ENCODE measurements at places on chromosomes 7 and 10.

- DNase-seq, result no peak
Observed at GRCh38 chr7:33789871-33790630, 115.3 kb upstream of the BMPER start.

DNA sequence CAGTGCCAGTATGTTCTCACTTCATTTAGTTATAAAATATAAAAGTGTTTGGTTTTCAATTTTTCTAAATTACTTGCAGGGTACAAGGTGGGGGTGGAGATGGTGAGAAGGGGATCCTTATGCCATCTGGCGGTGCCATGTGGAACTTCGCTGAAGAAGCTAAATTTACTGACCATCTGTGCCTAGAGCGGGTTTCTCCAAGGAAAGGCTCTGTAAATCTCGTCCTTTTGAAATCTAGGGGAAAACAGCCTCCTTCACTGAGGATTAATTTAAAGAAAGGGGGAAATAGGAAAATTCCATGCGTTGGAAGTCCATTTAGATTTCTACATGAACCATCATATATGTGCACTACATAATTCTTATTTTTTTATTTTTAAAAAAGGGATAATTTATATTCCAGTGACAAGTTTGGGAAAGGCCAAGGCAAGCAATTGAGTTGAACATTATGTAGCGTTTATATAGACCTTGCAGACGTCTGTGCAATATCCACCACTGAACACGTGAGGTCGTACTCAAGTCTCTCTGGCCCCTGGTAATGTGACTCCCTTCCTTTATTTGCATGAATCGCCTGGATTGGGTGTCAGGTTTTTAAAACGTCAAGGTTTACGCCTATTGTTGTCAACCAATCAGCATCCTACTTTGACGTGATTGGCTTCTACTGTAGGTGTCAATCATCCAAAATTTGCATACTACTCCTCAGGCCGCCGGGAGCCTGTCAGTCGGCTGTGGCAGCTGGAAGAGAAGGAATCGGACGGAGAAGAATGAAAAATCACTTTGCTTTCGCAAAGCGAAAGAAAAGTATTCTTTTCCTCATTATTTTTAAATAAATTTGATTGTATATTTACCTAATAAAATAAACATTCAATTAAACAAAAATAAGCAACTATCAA lies 297.1 kb upstream of the NFE2L3 start:
- DNase-seq, result peak; percentile 16

GRCh38 chr10:3950676-3951275 lies 165.8 kb upstream of the KLF6 start:
- DNase-seq, result peak; percentile 72

DNA sequence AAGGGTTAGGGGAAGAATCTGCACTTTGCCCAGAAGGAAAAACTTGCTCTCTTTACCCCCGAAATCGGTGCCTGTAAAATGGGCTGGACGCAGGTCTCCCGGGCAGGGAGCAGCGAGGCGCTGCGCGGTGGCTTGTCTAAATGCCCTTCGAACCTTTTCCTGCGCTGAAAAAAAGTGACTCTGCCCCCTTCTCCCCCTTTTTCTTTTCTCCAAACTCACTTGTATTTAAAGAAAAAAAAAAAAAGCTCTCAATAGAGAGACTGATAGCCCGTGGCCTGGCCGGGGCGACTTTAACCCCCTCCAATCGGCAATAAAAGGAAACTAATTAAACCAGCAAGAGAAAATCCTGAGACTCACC lies 286 bp downstream of the SP8 start:
- DNase-seq, result no peak

GRCh38 chr7:157576415-157576814 lies 239.6 kb downstream of the DNAJB6 start:
- peak; percentile 51 for DNase-seq

- DNase-seq, result no peak
Observed at GRCh38 chr10:124069341-124070264, 23.8 kb downstream of the CHST15 start.

GRCh38 chr10:27481486-27481885 lies 22.6 kb upstream of the RAB18 start:
- DNase-seq, result no peak

DNA sequence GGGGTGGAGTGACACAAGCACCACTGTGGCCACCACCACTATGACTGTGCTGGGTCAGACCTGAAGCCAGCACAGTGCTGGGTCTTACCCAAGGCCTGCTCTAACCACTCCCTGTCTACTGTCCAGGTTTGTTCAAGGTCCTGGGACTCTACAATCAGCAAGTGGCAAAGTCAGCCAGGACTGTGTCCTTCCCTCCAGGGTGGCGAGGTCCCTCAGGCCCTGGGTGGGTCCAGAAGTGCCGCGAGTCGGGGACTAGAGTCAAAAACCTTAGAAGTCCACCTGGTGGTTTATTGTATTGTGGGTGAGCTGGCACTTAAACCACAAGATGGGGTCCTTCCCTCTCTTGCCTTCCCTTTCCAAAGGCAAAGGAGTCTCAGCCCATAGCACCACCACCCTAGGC lies 30.8 kb upstream of the AGR3 start:
- DNase-seq, result no peak

GRCh38 chr7:3722396-3722922 lies 421.4 kb downstream of the SDK1 start:
- no peak for DNase-seq

GRCh38 chr10:49114718-49115014 lies 656 bp downstream of the VSTM4 start:
- DNase-seq, result no peak

GRCh38 chr7:137040745-137041144 lies 172.3 kb downstream of the CHRM2 start:
- no peak for DNase-seq

- no peak for DNase-seq
Observed at GRCh38 chr7:762885-763284, 35.8 kb upstream of the PRKAR1B start.

GRCh38 chr10:98642281-98642680 lies 195.5 kb upstream of the HPS1 start:
- DNase-seq, result no peak

DNA sequence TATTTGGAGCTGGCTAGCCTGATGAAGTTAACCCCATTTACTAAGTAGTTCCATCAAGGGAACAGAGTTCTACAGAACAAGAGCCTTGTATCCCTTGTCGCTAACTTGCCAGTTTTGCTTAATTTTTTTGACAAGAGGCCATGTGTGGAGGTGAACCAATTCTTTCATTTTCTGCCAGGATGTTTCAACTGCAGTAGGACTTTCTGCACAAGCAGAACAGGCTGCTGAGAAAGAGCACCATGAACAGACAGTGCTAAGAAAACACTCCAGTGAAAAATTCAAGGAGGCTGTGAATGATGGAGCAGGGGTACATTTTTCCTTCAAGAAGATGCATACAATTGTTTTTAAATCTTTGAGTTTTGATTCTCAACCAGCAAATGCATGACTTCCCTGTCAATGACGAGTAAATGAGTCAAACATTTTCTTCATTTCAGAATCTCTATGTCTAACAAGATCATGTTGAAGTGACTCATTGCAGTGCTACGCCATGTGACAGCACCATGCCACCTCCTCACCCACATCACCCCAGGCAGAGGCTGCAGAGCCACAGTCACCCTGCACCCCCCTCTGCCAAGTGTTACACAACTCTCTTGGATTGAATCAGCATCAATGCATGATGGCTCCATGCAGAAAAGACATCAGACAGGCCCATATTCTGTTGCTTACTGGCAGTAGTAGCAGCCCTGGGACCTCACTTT lies 193.1 kb downstream of the COBL start:
- peak; percentile 20 for DNase-seq

GRCh38 chr10:11653758-11654471 lies 42.5 kb upstream of the USP6NL start:
- no peak for DNase-seq

- DNase-seq, result no peak
Observed at GRCh38 chr10:18340496-18341051, 200.3 kb downstream of the CACNB2 start.

- no peak for DNase-seq
Observed at GRCh38 chr7:129827467-129827990, 125.2 kb downstream of the UBE2H start.

- DNase-seq, result no peak
Observed at GRCh38 chr10:103621783-103622125, 128.2 kb downstream of the NEURL1 start.

GRCh38 chr10:125169279-125169678 lies 8.9 kb upstream of the CTBP2 start:
- DNase-seq, result no peak

GRCh38 chr7:13894954-13895353 lies 94.5 kb downstream of the ETV1 start:
- no peak for DNase-seq

GRCh38 chr7:130553398-130554029 lies 61.6 kb downstream of the MEST start:
- no peak for DNase-seq

DNA sequence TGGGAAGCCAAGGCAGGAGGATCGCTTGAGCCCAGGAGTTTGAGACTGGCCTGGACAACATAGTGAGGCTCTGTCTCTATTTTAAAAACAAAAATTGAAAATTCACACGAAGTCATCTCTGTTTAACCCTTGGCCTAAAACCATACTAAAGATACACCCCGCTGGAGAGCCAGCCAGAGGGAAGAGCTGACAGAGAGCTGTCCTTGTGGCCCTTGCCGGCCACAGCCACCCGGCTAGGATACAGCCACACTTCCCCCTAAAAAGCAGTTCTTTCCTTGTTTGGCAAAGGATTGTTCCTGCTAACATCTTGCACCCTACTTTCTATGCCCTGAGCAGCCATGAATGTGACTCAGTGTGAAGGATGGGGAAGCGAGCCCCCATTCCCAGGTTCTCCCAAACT lies 49.6 kb downstream of the SH3PXD2A start:
- DNase-seq, result no peak

DNA sequence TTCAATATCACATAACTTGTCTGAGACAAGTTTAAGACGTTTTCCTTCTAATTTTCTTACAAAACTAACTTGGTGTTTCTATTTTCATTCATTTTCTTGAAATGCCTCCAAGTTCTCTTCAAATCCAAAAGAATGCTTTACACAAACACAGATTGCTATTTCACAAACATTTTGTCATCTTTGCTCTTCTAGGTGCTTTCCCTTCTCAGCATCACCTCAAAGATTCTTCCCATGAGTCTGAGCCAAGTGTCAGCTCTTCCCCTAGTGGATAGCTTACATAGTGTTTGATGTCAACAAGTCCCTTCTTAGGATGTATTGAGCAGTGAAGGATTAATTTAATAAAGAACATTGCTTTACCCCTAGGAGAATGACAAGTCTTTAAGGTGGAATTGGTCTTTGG lies 38.1 kb upstream of the SEMA3A start:
- no peak for DNase-seq

DNA sequence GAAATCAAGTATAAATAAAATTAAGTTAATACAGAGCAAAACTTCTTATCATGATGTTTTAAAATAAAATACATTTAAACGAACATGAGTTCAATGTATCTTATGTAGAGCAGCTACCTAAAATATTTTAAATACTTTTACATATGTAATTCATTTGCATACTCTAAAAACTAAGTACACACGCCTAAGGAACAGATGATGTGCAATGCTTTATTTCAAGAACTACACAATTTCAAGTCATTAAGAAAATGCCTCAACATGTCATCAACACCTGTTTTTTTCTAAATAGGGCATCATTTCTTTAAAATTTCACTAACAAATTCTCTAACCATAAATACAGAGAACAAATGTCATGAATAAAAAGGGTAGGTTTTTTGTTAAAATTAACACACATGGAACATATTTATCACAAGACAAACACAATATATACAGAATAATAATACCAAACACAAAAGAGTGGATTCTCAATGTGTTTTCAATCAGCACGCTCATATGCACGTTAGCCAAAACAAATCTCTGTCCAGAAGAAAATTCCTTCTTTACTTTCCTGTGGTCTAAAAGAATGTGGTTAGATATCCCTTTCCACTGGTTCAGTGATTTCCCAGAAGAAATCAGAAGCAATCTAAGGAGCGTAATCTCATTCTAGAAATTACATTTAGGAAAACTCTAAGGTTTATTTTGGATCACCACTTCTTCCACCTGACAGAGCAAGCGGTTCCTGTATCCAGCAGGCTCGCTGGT lies 73.0 kb upstream of the PFKP start:
- no peak for DNase-seq

- no peak for DNase-seq
Observed at GRCh38 chr7:132355048-132355447, 221.2 kb downstream of the PLXNA4 start.

DNA sequence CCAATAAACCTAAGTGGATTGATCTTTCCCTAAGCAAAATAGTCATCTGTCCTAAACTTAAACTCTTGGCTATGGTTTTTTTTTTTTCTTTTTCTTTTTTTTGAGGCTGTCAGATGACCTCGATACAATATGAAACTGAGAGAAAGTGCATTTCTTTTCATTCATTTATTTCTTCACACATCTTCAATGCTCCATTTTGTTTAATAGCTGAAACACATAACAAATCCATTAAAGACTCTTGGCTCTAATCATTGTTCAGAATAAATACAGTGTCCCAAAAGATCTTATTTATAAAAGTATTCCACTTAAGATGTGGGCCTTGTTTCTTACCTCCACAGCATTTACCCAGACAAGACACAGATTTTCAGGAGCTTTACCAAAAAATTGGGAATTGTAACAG lies 195.5 kb downstream of the TRIL start:
- DNase-seq, result no peak

- no peak for DNase-seq
Observed at GRCh38 chr10:85609509-85609908, 757.1 kb downstream of the GRID1 start.

DNA sequence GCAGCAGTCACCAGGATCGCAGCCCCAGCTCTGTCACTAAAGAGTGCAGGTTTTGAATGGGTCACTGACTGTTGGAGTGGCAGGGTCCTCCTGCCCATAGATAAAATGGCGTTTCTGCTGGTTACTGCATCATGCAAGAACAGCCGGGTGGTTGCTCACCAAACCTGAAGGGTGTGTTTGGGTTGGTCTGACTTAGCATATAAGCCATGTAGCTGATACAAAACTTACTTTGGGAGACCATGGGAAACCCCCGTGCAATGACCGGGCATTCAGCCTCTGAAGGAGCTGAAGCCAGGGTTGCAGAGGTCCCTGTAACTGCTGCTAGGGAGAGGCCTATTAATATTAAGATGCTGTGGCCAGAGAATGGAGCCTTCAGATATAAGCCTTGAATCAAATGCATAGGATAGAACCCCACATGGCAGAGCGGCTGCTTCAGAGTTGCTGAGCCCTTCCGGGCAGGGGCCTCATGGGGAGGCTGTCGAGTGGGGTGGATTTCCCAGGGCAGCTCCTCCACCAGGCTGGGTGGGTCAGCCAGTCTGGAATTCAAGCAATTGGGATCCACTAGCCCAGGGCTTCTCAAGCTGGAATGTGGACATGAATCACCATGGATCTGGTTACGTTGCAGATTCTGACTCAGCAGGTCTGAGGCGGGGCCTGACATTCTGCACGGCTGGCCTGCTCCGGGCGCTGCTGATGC lies 70.9 kb upstream of the CTBP2 start:
- DNase-seq, result no peak

GRCh38 chr7:149719050-149719899 lies 54.1 kb downstream of the ZNF467 start:
- DNase-seq, result no peak

- DNase-seq, result no peak
Observed at GRCh38 chr7:1101563-1102431, 13.9 kb downstream of the GPER1 start.

All from CD4-positive, alpha-beta T cell treated with Interleukin-4 for 4 hours (primary cell).